ENCODE measurements at places on chromosomes 16 and 17.

- peak overlapping the region; percentile 72 for H3K27ac ChIP-seq
- DNase-seq: peak; percentile 49
- H3K36me3 ChIP-seq: peaks cover under 1% of the 10 kb centered on the region
- peak overlapping the region; percentile 88 for H3K4me3 ChIP-seq
- H3K4me1 ChIP-seq: peaks cover 30% of the 10 kb centered on the region
These were observed 2.7 kb upstream of the IRX5 start for GRCh38 chr16:54928016-54928356.

- H3K4me3 ChIP-seq: no peak overlapping the region
- no peaks in the 10 kb centered on the region for H3K4me1 ChIP-seq
- no peaks in the 10 kb centered on the region for H3K36me3 ChIP-seq
- H3K27me3 ChIP-seq: no peaks in the 10 kb centered on the region
These were observed 22.7 kb upstream of the KSR1 start for GRCh38 chr17:27433521-27433920.

- no peaks in the 10 kb centered on the region for H3K36me3 ChIP-seq
- H3K27me3 ChIP-seq: no peaks in the 10 kb centered on the region
- peaks cover 14% of the 10 kb centered on the region for H3K4me1 ChIP-seq
These were observed 307.5 kb upstream of the SALL1 start for GRCh38 chr16:51458356-51459140.

- no peak overlapping the region for H3K4me3 ChIP-seq
- no peaks in the 10 kb centered on the region for H3K27me3 ChIP-seq
- H3K4me1 ChIP-seq: no peaks in the 10 kb centered on the region
- no peak overlapping the region for H3K27ac ChIP-seq
These were observed 93.0 kb downstream of the CDYL2 start for GRCh38 chr16:80711406-80711805.

DNA sequence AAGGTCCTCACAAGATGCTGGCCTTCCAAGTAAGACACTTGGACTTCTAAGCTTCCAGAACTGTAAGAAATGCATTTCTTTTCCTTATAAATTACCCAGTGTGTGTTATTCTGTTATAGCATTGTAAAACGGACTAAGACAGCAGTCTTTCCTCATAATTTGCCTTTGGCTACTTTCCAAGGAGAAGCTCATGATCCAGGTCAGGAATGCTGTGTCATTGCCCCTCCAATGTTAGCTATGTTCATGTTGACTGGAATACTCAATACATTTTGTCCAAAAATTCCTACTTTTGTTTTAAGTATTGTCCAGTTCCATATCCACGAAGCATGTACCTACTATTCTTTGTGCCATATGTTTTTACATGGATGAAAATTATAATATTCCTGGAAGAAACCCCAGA lies 234.6 kb downstream of the HS3ST3A1 start:
- no peaks in the 10 kb centered on the region for H3K27me3 ChIP-seq
- H3K27ac ChIP-seq: no peak overlapping the region
- H3K4me3 ChIP-seq: no peak overlapping the region
- H3K4me1 ChIP-seq: no peaks in the 10 kb centered on the region

DNA sequence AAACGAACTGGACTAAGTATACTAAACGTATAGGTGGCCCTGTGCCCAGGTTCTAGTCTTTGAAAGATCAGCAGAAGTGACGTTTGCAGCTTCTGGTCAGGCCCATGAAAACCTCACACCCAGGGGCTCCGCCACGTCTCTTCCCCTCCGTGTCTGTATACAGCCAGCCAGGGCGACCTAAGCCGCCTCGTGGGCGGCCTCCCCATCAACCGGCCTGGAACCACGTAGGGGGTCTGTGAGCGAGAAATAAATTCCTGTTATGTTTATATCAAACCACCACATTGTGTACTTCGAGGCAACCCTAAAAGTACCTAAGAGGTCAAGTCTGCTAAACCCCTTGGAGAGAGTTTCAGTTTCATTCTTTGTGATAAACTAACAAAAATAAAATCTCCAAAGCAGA lies 6.8 kb downstream of the TK1 start:
- no peak overlapping the region for H3K27ac ChIP-seq
- DNase-seq: no peak
- H3K36me3 ChIP-seq: peaks cover 73% of the 10 kb centered on the region
- peaks cover 7% of the 10 kb centered on the region for H3K4me1 ChIP-seq

DNA sequence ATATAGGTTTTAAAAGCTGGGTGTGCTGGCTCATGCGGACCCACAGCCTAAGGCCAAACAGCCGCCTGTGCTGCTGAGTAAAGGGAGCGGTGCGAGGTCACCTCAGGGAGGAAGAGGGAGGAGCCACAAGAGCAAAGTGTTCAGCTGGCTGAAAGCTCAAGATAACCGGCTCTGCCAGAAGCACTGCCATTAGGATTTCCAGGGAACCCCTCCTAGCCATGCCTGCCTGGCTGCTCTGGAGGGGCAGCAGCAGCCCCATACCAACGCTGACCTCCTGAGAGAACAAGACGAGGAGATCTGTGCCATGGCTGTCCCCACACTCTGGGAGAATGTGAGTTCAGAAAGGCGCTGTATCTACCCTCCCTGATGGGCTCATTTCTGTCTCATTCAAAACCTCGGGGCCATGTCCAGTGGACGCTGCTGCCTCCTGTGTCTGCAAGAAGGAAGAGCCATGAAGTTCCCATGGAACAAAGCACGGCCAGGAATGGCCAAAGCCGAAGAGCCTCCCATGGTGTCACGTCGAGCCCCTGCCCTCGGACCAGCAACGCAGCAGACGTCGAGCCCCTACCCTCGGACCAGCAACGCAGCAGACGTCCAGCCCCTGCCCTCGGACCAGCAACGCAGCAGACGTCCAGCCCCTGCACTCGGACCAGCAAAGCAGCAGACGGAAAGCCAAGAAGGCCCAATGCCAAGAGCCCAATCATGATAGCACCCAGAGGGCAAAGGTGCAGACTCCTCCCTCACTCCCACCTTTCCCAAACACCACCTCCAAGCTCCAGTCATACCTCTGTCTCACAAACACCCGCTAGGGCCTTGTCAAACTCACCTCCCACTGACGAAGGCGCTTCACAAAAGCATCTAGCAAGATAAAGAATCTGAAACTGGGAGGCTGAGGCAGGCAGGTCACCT lies 107.0 kb downstream of the ANKRD11 start:
- DNase-seq: no peak
- H3K27ac ChIP-seq: no peak overlapping the region

GRCh38 chr17:492022-492413 lies 139.4 kb upstream of the RPH3AL start:
- no peaks in the 10 kb centered on the region for H3K36me3 ChIP-seq
- peaks cover 3% of the 10 kb centered on the region for H3K4me1 ChIP-seq
- H3K27me3 ChIP-seq: peaks cover 6% of the 10 kb centered on the region
- H3K4me3 ChIP-seq: no peak overlapping the region

DNA sequence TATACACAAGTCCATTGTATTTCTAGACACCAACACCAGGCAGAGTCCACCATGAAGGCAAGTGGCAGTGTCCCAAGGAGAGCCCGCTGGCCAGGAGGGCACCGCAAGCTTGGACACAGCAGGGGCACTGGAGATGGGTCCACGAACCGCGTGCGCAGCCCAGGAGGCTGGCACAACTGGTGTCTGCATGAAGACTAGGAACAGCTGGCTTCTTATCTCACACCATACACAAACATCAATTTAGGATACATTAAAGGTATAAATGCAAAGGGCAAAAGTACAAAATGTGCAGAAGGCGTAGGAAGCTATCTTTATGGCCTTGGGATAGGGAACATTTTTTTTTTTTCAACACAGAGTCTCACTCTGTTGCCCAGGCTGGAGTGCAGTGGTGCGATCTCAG lies 52.4 kb downstream of the ANKRD11 start:
- H3K27ac ChIP-seq: no peak overlapping the region
- no peak for DNase-seq
- H3K36me3 ChIP-seq: no peaks in the 10 kb centered on the region
- H3K4me3 ChIP-seq: no peak overlapping the region
- no peaks in the 10 kb centered on the region for H3K27me3 ChIP-seq
- H3K4me1 ChIP-seq: peaks cover 18% of the 10 kb centered on the region

- no peaks in the 10 kb centered on the region for H3K27me3 ChIP-seq
- H3K4me3 ChIP-seq: no peak overlapping the region
- no peak for DNase-seq
- no peak overlapping the region for H3K27ac ChIP-seq
- no peaks in the 10 kb centered on the region for H3K4me1 ChIP-seq
These were observed 189.9 kb downstream of the WWOX start for GRCh38 chr16:78289373-78289772.

DNA sequence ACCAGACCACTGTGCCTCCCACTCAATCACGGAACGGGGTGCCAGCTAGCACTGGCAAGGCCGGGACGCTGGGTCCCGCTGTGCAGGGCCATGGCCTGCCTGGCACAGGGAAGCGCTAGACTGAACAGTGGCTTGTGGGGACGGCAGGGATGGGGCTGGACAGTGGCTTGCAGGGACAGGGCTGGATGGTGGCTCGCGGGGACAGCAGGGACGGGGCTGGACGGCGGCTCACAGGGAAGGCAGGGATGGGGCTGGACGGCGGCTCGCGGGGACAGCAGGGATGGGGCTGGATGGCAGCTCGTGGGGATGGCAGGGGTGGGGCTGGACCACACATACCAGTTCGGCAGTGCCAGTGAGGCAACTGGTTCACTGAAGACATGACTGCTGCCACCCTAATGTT lies 32.6 kb downstream of the LMF1 start:
- H3K27ac ChIP-seq: no peak overlapping the region
- H3K4me3 ChIP-seq: no peak overlapping the region
- H3K4me1 ChIP-seq: no peaks in the 10 kb centered on the region
- H3K36me3 ChIP-seq: peaks cover 3% of the 10 kb centered on the region
- DNase-seq: no peak

- no peaks in the 10 kb centered on the region for H3K27me3 ChIP-seq
- H3K4me3 ChIP-seq: no peak overlapping the region
- peak; percentile 42 for DNase-seq
- no peak overlapping the region for H3K27ac ChIP-seq
- H3K36me3 ChIP-seq: no peaks in the 10 kb centered on the region
- no peaks in the 10 kb centered on the region for H3K4me1 ChIP-seq
These were observed 456.9 kb downstream of the TOX3 start for GRCh38 chr16:52090080-52090479.

DNA sequence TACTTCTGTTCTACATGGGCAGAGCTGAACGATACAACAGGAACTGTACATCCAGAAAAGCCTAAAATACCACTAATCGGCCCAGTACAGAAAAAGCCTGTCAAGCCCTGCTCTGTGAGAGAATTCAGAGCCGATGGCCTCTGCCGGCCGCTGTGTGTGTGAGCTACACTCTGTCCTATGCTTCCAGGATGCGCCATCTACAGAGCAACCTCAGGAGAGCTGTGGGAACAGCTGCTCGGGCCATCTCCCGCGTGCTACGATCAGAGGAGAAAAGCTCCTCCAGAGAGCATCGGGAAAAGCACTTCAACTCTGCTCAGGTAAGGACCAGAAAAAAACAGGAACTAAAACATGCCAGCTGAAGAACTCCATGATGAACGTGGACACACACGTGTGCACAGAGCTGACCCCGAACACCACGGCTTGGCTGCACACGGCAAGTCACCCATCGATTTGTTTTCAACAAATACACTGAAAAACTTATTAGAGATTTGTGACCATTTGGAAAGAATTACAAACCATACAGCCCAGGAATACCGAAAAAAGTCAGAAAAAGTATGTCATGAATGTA lies 115.9 kb downstream of the ANKRD11 start:
- no peak overlapping the region for H3K4me3 ChIP-seq
- no peaks in the 10 kb centered on the region for H3K27me3 ChIP-seq
- no peak for DNase-seq
- no peaks in the 10 kb centered on the region for H3K36me3 ChIP-seq

DNA sequence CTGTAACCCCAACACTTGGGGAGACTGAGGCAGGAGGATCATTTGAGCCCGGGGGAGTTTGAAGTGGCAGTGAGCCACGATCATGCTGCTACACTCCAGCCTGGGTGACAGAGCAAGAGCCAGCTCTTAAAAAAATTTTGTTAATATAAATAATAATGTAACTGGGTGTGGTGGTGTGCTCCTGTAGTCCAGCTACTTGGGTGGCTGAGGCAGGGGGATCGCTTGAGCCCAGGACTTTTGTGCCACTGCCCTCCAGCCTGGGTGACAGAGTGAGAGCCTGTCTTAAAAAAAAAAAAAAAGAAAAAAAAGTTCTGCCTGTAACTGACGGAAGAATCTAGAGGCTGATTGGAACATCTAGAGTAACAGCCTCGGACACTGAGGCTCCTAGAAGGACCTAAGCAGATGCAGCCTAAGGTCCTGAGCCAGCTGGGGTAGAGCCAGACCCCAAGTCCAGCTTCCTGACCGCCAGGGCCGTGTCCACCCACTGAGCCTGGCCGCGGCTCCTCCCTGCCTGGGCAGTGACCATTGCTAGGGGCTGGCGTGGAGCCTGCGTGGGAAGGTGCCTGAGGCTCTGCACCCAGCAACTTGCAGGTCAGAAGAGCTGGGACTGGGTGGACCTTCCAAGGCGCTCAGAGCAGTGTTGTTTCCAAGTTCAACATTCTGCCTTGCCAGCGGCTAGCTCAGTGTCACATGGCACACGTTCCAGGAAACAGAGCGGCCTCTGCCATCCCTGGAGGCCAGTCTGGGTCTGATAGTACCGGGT lies 209.4 kb upstream of the CIBAR2 start:
- H3K36me3 ChIP-seq: no peaks in the 10 kb centered on the region
- peaks cover 13% of the 10 kb centered on the region for H3K4me1 ChIP-seq
- peak overlapping the region; percentile 2 for H3K27ac ChIP-seq
- H3K4me3 ChIP-seq: no peak overlapping the region

DNA sequence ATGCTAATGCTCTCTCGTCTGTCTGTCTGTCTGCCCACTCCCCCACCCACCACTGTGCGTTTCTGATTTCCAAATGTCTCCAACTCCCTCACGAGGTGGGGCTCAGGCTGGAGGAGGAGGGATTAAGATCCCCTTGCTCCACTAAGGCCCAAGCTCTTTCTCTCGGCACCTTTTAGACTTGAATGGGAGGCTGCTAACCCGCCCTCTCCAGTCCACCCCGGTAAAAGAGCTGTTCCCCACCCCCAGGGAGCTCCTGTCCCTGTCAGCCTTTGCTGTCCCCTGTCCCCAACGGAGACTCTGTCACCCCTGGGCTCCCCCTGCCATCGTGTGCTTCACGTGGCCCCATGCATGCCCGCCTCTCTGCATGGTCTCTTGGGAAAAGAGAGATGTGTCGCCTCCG lies 68.5 kb upstream of the PLCG2 start:
- no peaks in the 10 kb centered on the region for H3K27me3 ChIP-seq
- DNase-seq: peak; percentile 37
- H3K27ac ChIP-seq: no peak overlapping the region
- H3K4me1 ChIP-seq: peaks cover under 1% of the 10 kb centered on the region

DNA sequence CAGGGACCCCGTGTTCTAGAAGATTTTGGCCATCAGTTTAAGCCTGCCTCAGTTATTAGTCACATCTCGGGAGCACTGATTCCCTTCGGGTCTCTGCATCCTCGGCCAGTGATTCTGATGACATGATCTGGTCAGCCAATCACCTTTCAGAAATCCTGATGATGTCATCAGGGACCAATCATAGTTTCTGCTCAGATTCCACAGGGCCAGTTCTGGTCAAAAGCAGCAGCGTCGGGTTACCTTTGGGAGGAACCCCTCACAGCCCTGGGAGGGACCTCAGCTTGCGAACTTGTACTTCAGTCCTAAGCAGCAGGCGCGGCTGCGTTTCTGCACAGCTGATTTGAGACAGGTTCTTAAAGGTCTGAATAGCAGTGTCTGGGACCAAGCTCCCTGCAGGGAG lies 13.9 kb downstream of the KDM8 start:
- H3K27ac ChIP-seq: no peak overlapping the region
- no peaks in the 10 kb centered on the region for H3K27me3 ChIP-seq
- H3K36me3 ChIP-seq: no peaks in the 10 kb centered on the region
- no peaks in the 10 kb centered on the region for H3K4me1 ChIP-seq
- H3K4me3 ChIP-seq: no peak overlapping the region
- no peak for DNase-seq

Measured in A673 (cell line).